ENCODE measurements at places on chromosomes 2 and 18.

- no peaks in the 10 kb centered on the region for H3K27me3 ChIP-seq
- no peaks in the 10 kb centered on the region for H3K4me1 ChIP-seq
Observed at GRCh38 chr2:230814616-230815015, 50.1 kb upstream of the ITM2C start.

DNA sequence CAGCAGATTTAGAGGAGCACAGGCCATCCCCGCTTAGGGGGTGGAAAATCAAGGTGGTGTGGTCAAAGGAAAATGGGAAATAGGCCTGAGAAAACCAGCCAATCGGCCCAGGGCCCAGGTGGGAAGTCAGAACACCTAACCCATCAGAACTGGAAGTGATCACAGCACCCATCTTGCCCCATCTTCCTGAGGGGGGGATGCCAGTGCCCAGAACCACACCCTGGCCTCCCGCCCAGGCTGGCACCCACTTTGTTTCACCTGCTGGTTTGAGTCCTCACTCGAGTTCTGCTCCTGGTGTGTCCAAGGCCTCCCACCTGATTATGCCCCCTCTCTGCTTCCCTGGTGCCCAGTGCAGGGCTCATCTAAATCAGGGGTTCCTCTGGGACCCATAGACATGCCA, 174.5 kb downstream of the TNS1 start:
- H3K27ac ChIP-seq: no peak overlapping the region
- DNase-seq: no peak
- no peaks in the 10 kb centered on the region for H3K27me3 ChIP-seq
- H3K36me3 ChIP-seq: no peaks in the 10 kb centered on the region
- no peaks in the 10 kb centered on the region for H3K4me1 ChIP-seq
- H3K4me3 ChIP-seq: no peak overlapping the region

DNA sequence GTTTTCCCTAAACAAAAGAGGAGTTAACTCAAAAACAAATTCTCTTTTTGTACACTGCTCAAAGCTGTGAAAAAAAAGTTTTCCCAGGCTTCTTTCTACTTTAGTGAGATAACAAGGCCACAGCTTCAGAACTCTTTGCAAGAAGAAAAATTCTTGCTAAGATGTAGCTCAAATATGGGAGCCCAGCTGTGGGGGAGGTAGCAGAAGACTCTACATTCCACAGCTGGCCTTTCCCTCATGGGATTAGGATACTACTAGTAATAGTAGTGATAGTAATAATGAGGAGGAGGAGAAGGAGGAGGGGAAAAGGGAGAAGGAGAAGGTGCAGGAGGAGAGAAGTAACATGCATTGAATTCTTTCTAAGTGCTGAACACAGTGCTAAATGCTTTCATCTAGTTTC, 19.2 kb upstream of the CERS6 start:
- DNase-seq: no peak
- no peaks in the 10 kb centered on the region for H3K4me1 ChIP-seq
- H3K27me3 ChIP-seq: no peaks in the 10 kb centered on the region
- H3K27ac ChIP-seq: no peak overlapping the region

- peaks cover 9% of the 10 kb centered on the region for H3K4me1 ChIP-seq
- H3K27me3 ChIP-seq: no peaks in the 10 kb centered on the region
- no peak for DNase-seq
- no peak overlapping the region for H3K4me3 ChIP-seq
- no peaks in the 10 kb centered on the region for H3K36me3 ChIP-seq
- H3K27ac ChIP-seq: no peak overlapping the region
Observed at GRCh38 chr2:59903994-59904544, 649.4 kb downstream of the BCL11A start.

GRCh38 chr2:207041786-207042554, 102.7 kb downstream of the CPO start:
- DNase-seq: no peak
- no peaks in the 10 kb centered on the region for H3K36me3 ChIP-seq
- H3K27ac ChIP-seq: no peak overlapping the region
- no peaks in the 10 kb centered on the region for H3K27me3 ChIP-seq
- H3K4me3 ChIP-seq: no peak overlapping the region

- H3K27me3 ChIP-seq: no peaks in the 10 kb centered on the region
- H3K36me3 ChIP-seq: no peaks in the 10 kb centered on the region
- H3K4me3 ChIP-seq: no peak overlapping the region
- H3K4me1 ChIP-seq: no peaks in the 10 kb centered on the region
- no peak overlapping the region for H3K27ac ChIP-seq
- peak; percentile 34 for DNase-seq
Observed at GRCh38 chr2:109545828-109546713, 67.7 kb downstream of the SEPTIN10 start.

GRCh38 chr2:133591164-133591563, 22.9 kb upstream of the NCKAP5 start:
- H3K27ac ChIP-seq: no peak overlapping the region
- no peak for DNase-seq

DNA sequence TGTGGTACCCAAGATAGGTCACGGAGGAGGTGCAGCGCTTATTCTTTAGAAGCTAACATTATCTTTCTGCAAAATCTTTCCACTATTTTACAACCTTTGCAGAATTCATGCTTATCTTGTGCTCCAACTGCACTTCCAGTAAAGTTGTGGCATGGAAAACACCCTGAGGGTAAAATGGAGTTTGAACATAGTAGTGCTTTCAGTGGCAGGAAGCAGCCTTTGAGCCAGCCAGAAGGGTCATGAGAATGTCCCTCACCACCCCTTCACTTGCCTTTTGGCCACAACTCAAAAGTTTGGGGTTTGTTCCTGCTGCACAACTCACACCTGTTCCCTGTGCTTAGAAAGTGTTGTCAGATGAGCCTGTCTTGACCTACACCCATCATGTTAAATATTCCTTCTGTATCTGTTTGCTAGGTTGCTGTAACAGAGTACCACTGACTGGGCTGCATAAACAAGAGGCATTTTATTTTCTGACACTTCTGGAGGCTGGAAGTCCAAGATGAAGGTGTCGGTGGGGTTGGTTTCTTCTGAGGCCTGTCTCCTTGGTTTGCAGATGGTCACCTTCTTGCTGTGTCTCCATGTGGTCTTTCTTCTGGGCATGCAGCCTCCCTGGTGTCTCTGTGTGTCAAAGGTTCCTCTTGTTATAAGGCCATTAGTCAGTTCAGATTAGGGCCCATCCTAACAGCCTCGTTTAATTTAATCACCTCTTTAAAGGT, 194.1 kb downstream of the SMAD7 start:
- no peaks in the 10 kb centered on the region for H3K4me1 ChIP-seq
- no peak overlapping the region for H3K4me3 ChIP-seq
- H3K36me3 ChIP-seq: no peaks in the 10 kb centered on the region
- no peak overlapping the region for H3K27ac ChIP-seq
- DNase-seq: no peak
- no peaks in the 10 kb centered on the region for H3K27me3 ChIP-seq

GRCh38 chr2:157428500-157429175, 15.3 kb downstream of the CYTIP start:
- H3K36me3 ChIP-seq: peaks cover 97% of the 10 kb centered on the region
- peaks cover 44% of the 10 kb centered on the region for H3K4me1 ChIP-seq
- H3K27ac ChIP-seq: no peak overlapping the region
- H3K4me3 ChIP-seq: no peak overlapping the region
- DNase-seq: no peak
- no peaks in the 10 kb centered on the region for H3K27me3 ChIP-seq

DNA sequence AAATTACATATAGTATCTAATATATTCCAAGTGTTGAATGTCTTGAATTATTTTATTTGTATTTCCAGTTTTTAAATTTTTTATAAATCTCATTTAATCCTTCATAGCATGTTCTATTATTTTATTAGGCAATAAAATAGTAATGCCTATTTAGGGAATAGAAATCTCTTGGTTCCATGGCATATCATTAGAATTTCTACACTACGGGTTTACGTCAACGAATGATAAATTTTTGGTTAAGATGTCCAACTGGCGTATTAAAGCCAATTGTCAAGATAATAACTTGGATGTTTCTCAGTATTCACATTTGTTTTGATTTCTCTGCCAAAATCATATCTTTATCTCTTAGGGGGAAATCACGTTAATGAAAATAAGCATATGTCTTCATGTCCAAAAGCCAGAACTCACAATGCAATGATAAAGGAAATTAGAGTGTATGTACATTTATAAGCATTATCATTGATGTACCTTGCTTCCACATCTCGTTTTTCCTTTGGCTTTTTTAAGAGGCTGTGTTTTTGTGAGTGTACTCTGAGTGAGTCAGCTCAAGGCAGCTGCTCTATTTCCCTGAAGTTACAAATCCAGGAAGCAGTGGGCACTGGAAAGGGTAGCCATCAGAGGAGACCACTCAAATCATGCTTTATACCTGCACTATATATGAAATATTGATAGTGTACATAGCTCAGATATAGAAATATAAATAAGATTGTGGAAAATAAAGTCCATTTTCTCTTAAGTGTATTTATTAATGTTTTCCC, 115.8 kb upstream of the PDE1A start:
- no peaks in the 10 kb centered on the region for H3K4me1 ChIP-seq
- H3K27ac ChIP-seq: no peak overlapping the region
- no peaks in the 10 kb centered on the region for H3K27me3 ChIP-seq

DNA sequence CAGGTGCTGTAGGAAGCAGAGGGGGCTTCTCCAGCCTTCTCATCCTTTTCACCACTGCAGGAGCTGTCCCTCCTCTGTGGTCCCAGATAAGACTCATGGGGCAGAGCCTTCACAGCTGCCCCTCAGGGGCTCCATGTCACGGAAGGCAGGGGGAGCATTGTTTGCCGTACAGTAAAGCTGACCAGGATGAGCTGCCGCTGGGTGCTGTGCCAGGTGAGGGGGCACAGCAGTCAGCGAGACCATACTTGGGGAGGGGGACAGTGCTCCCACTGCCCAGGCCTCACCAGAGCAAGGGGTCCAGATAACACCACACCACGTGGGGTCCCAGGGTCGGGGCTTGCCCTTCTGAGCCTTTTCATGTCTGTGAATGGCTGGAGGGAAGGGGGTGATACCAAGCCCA, 46.3 kb downstream of the PLEKHB2 start:
- H3K27ac ChIP-seq: no peak overlapping the region
- peaks cover 34% of the 10 kb centered on the region for H3K36me3 ChIP-seq
- H3K4me1 ChIP-seq: peaks cover 10% of the 10 kb centered on the region

GRCh38 chr2:231169488-231169887, 28.9 kb upstream of the ARMC9 start:
- H3K27me3 ChIP-seq: no peaks in the 10 kb centered on the region
- peaks cover 52% of the 10 kb centered on the region for H3K36me3 ChIP-seq
- no peak overlapping the region for H3K27ac ChIP-seq
- no peak overlapping the region for H3K4me3 ChIP-seq

DNA sequence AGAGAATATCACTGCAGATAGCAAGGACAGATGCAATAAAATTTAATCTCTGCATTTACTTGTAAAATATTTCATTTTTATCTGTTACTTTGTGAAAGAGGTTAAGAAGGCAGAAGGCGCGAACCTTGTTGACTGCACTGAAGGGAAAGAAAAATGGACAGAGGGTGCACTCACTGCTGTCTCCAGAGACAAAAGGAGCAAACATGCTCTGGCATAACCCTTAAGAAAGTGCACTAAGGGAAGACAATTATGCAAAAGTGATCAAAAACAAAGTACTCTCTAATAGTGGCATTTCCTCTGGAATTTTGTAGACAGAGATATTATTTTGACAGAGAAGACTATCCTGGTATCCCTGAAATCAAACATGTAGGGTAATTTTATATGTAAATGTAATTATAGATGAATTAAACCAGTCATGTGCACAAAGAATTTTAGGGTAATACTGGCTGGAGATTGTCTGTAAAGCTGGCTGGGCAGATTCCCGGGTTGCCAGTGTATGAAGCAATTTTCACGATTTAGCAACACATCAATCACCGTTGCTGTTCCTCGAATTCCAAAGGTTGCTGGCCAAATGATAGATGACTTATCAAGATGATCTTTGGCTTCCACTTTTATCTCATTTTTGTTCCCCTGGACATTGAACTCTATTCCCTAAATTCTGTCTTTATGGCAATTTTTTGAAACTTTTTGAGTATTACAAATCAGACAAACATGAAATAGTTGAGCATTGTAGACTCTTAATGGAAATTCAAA, 1176.9 kb downstream of the SUCLG1 start:
- no peaks in the 10 kb centered on the region for H3K27me3 ChIP-seq
- H3K4me3 ChIP-seq: no peak overlapping the region
- H3K4me1 ChIP-seq: no peaks in the 10 kb centered on the region
- no peak for DNase-seq

DNA sequence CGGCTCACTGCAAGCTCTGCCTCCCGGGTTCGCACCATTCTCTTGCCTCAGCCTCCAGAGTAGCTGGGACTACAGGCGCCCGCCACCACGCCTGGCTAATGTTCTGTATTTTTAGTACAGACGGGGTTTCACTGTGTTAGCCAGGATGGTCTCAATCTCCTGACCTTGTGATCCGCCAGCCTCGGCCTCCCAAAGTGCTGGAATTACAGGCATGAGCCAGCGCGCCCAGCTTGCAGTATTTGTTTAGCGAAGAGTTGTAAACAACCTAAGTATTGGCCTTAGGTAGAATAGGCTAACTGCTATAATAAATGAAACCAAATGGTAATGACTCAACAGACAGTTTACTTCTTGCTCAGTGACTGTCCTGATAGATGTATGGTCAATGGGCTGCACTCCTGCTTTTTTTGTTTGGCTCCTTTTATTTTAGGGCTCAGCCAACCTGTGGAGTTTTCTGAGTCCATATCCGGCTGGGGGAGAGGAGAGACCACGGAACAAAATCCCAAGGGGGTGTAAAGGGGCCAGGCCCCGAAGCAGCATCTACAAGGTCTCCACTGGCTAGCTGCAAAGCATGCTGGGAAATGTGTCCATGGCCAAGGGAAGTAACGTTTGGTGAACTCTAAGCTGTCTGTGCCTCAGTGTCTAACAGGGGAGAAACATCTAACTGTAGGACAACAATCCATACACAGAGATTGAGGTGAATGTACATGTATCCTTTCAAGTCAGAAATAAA, 841.0 kb upstream of the ID2 start:
- peaks cover 3% of the 10 kb centered on the region for H3K4me1 ChIP-seq
- no peak for DNase-seq
- no peak overlapping the region for H3K4me3 ChIP-seq

GRCh38 chr2:70850925-70851324, 15.3 kb upstream of the CD207 start:
- H3K27ac ChIP-seq: no peak overlapping the region
- no peaks in the 10 kb centered on the region for H3K27me3 ChIP-seq

DNA sequence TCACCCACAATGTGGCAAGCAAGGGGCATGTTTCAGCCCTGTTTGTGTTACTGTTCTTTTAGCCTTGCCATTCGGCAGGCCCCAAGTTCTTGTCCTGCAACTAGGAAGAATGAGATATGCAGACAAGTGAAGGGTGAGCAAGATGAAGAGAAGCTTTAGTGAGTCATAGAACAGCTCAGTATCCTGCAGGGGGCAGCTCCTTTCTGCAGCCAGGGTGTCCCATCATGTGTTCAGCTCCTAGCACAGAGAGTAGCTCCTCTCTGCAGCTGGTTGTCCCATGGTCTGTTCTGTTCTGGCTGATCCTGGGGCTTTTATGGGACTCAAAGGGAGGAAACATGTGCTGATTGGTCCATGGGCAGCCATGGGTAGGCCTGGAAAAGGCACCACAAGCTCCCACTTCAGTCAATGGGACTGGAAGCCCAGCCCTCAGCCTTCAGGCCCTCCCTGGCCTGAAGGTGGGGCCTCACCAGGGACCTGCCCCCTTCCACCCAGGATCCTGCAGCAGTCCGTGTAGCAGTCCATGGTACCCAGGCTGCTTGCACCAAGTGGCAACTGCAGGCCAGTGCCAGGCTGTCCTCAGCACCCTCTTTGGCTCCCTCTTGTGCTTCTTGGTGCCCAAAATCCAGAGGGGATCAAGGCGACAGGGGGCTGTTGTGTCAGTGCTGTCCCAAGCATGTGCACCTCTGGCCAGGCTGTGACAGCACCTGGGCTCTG, 326.4 kb downstream of the NR4A2 start:
- H3K4me1 ChIP-seq: no peaks in the 10 kb centered on the region
- H3K36me3 ChIP-seq: no peaks in the 10 kb centered on the region
- no peak overlapping the region for H3K27ac ChIP-seq
- H3K4me3 ChIP-seq: no peak overlapping the region

GRCh38 chr2:101892377-101892776, 99.4 kb upstream of the IL1R2 start:
- H3K36me3 ChIP-seq: peaks cover 12% of the 10 kb centered on the region
- H3K4me1 ChIP-seq: no peaks in the 10 kb centered on the region
- no peak for DNase-seq
- no peaks in the 10 kb centered on the region for H3K27me3 ChIP-seq

Measured in B cell (primary cell).